ENCODE measurements at places on chromosomes 2 and 18. TPM values are rescaled to one million over a fixed set of nuclear protein-coding genes. Genes with fewer than 3 reads are reported as not detected.

Gene TUBA3E
- not detected for total RNA-seq

Gene DES
- total RNA-seq, result 3.7 TPM

Gene C2orf72
- under 0.01 TPM for total RNA-seq

Gene STK39
- 9.9 TPM for total RNA-seq

Gene PJVK
- 1.8 TPM for total RNA-seq

Gene CEBPZ
- 56.1 TPM for total RNA-seq

Gene BARD1
- total RNA-seq, result 11.5 TPM

Gene MC2R
- total RNA-seq, result not detected

Gene ADD2
- 0.37 TPM for total RNA-seq

Gene LOXL3
- total RNA-seq, result 57.5 TPM

Gene REG3A
- not detected for total RNA-seq

Gene ANKRD23
- total RNA-seq, result 1.00 TPM

Gene EVA1A
- total RNA-seq, result 13.4 TPM

Gene GPR45
- not detected for total RNA-seq

Gene STARD6
- total RNA-seq, result not detected

Gene DSG1
- total RNA-seq, result not detected

Gene C2orf78
- total RNA-seq, result not detected
